ENCODE measurements at places on chromosomes 2 and 18.

- DNase-seq, result no peak
Observed at GRCh38 chr2:59754011-59754735, 799.3 kb downstream of the BCL11A start.

- no peak for DNase-seq
Observed at GRCh38 chr18:13611142-13611600, 115.2 kb downstream of the FAM210A start.

GRCh38 chr2:133975135-133975534 lies 278.7 kb upstream of the MGAT5 start:
- no peak for DNase-seq

- no peak for DNase-seq
Observed at GRCh38 chr18:58511897-58512581, 116.9 kb downstream of the ALPK2 start.

DNA sequence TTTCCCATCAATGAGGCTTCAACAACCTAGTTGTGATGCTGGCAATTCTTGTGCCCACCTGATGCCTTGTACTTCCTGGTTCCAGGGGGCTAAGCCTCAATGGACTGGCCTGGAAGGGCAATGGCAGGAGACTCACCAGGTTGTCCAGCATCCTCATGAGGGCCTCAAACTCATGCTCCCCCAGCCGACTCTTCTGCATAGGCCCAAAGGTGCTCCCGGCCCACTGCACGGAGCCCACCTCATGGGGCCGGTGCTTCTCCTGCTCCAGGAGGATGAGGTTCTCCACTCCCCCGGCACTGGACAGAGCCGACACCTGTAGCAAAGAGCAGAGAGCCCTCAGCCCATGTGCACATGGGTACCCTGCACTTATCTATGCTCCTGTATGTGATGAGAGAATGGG lies 84.5 kb downstream of the ADD2 start:
- no peak for DNase-seq

- DNase-seq, result no peak
Observed at GRCh38 chr2:50513724-50514123, 518.2 kb downstream of the NRXN1 start.

DNA sequence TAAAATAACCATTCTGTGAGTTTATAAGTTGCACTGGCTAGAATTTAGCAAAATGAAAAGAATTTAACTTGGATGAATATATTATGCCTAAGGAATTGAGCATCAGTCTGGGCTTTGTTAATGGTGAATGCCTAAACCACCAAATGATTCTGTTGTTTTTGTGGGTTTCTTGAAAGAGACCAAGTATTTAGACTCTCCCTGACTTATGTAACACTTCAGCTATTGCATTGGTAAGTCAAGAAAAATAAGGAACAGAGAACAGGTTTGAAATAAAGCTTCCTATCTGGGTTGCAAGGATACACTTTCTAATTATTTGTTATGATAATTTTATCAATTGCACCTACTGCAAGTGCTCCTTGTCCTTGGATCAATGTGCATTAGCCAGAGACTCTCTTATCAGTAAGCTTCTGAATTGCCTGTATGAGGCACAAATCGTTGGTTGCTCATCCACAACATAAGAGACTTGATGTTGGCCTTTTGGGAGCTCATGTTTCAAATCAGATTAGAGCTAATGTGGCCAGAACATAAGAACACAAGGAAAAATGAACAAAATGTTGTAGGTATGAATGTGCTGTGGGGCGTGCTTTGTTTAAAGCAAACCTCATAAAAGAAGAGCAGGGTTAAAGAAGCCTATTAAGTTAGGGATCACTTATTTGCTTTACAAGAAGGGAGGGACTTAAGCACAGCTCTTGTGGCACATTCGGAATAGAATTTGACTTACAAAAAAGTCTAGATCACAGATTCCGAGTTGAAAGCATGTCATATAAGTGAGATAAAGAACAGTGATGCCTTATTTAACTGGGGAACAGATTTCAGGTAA lies 37.2 kb downstream of the PRKCE start:
- DNase-seq, result no peak

DNA sequence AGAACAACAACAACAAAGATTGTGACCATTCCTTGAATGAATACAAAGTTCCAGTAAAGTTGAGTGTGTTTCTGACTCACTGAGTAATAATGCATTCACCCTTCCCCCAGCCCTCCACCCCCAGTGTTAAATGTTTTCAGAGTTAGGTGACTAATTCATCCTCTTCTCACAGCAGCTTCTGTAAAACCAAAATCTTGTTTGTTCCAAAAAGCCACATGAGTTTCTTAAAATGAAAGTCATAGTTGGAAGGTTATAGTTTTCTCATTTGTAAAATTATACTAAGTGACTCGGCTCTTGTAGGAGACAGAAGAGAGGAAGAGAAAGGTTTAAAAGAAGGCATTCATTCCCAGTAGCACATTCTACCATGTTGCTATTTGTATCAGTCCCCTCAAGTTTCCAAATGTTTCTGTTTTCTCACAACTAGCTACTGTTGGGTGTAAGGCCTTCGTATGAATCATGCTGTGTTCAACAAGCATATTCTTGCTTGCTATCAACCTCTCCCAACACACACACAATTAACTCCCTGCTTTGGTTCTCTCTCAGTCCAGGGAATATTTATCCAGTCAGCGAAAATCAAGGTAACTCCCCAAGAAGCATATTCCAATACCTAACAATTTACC lies 75.3 kb downstream of the MBD2 start:
- no peak for DNase-seq

- no peak for DNase-seq
Observed at GRCh38 chr18:59623456-59624368, 73.5 kb downstream of the CCBE1 start.

GRCh38 chr2:102114290-102114721 lies 28.2 kb upstream of the IL1R1 start:
- DNase-seq, result no peak

GRCh38 chr2:197620133-197620532 lies 55.3 kb downstream of the RFTN2 start:
- no peak for DNase-seq

DNA sequence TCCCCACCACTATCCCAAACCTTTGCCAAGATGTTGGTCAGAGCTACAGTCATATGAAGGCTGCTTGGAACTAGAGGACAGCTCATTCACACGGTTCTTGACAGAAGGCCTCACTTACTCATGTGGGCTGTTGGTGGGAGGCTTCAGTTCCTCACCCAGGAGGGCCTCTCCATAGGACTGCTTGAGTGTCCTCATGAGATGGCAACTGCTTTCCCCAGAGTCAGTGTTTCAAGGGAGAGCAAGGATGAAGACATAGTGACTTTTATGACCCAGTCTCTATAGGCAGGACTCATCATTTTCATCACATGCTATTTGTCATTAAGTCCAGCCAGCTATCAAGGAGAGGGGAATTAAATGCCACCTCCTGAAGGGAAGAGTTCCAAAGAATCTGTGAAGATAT lies 33.4 kb upstream of the OLA1 start:
- no peak for DNase-seq

DNA sequence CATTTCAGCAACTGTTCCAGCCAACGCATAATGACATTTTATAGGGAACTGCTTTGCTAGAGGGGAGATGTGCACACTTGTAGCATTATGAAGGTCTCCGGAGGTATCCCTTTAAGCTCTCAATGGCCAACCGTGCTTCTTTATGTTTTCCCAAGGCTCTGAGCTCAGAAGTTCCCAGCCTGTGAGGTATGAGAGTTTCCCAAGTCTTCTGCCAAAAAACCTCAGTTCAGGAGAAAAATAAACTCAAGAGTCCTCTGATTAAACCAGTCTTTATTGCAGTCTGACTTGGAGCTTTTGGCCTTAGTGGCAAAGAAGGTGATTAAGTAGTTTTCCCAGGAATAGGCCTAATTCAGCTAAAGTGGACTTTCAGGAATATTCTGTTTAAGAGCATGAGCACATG lies 35.4 kb upstream of the ZNF532 start:
- DNase-seq, result no peak

DNA sequence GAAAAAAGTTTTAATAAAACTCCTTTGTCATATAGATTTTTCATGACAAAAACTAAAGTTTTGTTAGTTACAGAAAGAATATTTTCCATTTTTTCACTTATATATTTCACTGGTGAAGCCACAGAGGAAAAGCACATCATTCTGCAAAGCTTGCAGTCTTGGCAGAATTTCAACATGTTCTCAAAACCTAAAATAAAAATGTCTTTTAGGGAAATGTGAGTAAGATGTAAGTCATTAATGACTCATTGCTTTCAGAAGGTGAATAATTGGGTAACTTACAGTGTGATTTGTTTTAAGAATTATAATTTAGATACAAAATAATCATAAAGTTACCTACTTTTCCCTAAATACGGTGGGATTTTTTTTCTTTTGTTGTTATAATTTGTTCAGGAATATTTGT lies 43.4 kb upstream of the TNFRSF11A start:
- DNase-seq, result no peak

DNA sequence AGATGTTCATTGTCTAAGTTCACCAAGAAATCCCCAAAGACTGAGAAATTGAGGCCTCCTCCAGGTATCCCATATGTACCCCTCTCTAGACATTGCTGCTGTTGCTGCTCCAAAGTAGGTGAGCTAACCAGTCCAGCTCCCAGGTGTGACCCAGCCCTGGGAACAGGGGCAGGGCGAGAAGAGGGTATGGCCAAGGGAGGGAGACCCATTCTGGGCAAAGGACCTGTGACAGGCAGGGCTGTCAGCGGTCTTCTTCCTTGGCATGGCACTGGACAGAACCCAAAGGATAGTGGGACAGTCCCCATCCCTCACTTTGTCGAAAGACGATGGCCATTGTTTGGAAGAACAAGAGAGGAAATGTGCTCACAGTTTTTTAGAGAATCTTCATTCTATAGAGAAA lies 7.2 kb upstream of the INO80C start:
- no peak for DNase-seq

DNA sequence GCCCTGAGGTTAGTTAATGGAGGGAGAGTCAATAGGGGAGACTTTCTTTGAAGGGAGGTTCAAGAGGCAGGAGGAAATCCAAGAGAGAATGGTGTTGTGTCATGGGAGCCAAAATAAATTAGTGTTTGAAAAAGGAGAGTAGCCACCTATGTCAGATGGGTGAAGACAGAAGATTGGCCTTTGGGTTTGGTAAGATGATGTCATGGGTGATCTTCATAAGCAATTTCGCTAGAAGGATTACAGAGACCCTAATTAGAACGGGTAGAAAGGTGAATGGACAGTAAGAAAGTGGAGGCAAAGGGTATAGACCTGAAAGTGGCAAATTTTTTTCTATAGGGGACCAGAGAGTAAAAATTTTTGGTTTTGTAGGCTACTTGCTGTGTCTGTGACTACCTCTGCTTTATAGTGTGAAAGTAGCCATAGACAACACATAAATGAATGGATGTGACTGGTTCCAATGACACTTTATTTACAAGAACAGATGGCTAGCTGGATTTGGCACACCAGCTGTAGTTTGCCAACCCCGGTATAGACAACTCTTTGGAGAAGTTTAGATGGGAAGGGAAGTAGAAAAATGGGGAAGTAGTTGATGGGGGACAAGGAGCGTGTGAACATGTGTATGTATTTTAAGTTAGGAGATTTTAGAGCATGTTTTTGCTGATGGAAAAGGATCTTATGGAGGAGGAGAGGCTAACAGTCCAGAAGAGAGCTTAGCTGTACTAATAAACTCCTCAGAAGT lies 9.3 kb downstream of the STAMBP start:
- no peak for DNase-seq

DNA sequence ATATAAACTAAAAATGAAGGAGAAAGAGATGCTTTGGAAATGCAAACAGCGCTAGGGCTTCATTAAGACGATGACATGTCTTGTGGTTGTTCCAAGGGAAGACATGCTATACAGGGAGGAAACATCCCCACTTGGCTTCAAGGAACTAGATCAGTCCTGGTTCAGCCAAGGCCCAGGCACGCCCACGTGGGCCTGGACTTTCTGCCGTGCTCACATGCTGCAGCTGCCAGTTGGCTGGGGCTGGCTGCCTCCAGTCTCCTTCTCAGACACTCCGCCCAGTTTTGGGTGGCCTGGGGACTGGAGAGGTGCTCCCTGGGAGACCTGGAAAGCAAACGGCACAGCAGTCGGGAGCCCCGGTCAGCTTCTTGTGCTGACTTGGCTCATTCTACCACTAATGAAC lies 109.6 kb downstream of the GLI2 start:
- no peak for DNase-seq

DNA sequence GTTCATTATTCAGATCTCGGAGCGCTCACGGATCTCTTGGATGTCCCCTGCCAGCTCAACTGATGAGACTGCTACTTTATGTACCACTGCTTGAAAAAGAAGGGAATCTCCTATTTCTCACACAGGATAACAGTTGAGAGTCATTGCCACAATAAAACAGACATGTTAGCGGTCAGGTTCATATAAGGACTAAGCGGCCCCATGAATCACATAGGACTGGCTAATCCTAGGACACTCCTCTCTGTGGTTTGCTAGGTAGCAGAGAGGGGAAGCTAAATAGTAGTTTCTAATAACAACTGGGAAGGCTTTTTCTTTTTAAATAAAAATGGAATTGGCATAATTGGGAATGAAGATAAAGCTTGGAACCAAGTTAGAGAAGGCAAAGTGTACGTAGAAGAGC lies 15.9 kb upstream of the TGFA start:
- DNase-seq, result no peak

- DNase-seq, result no peak
Observed at GRCh38 chr2:167398873-167399272, 510.6 kb downstream of the XIRP2 start.

DNA sequence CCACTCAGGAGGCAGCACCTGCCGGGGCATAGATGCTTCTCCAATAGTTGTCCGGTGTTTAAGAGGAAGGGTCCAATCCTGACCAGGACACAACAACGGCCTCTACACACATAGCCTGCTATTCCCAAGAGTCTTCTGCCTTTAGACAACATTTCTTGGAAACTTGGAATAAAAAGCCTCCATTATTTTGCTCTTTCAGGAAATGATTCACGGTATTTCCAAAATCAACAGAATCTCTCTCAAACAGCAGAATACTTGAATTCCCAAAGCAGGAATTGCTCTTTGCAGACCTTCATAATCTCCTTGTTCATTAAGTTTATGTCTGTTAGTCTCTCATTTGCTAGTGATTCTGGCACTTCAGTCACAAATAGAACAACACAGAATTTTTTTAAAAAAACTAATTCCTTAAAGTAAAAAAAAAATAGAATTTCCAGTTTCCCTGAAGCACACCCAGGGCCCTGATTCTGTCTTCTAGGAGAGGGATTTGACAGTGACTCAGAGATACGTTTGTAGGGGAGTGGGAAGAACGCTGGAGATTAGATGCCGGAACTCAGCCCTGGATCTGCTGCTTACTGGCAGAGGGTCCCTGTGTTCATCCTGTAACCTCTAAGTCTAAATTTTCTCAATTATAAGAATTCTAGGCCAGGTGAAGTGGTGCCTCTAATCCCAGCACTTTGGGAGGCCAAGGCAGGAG lies 74.7 kb downstream of the NAB1 start:
- DNase-seq, result no peak

All from NCI-H2029 (cell line).